ENCODE measurements at places on chromosomes 6 and 20. TPM values are rescaled to one million over a fixed set of nuclear protein-coding genes. Genes with fewer than 3 reads are reported as not detected.

- DNase-seq, result no peak
These were observed 180.7 kb downstream of the CLVS2 start for GRCh38 chr6:123176706-123177105.

DNA sequence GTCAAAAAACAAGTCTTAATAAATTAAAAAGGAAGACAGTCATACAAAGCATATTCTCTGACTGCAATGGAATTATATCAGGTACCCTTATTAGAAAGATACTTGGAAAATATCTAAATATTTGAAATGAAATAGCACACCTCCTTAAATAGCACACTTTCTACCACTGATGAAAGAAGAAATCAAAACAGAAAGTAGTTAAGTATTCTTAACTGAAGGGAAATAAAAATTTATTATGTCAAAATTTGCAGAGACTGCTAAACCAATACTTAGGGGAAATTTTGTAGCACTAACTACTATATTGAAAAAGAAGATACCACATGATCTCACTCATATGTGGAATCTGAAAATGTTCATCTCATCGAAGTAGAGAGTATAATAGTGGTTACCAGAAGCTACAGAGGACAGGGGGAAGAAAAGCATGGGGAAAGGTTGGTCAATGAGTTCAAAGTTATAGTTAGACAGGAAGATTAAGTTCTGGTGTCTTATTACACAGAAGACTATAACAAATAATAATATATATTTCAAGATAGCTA, 112.2 kb downstream of the ASCC3 start:
- no peak for DNase-seq

Gene CST9
- total RNA-seq, result not detected

GRCh38 chr6:156396791-156397418, 380.3 kb upstream of the ARID1B start:
- no peak for DNase-seq

DNA sequence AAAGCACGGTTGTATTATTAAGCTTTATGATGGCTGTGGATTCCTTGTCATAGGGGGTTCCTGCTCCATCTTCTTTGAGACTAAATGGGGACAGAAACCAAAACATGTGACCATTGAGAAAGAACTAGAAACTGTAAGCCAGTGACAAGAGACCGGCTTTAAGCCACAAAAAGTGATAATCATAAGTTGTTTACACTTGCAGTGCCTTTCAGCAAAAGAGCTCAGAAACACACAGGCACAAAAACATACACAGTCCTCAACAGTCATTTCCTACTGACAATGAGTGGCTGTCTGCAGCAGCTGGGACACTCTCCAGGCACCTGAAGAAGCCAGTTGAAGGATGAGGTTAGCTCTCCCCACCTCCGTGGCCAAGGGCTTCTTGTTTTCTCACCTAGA, 20.0 kb upstream of the UBE2J1 start:
- DNase-seq, result no peak

DNA sequence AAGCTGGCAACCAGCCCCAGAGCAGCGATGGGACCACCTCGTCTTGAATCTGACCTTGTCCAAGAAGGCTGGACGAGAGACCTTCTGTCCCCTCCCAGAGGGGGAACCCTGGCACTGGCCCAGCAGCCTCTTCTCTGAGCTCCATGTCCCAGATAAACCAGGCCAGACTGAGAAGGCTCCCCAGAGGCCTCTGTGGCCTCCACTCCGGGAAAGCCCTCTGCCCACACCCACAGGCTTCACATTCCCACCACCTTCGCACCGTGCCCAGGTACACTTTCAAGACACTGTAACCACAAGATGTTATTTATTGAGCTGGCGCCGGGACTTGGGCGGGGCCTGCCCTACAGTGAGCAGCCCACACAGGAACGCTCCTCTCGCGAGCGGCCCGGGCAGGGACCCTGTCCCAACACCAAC, 33.2 kb downstream of the ADA start:
- peak; percentile 41 for DNase-seq

Gene CYP39A1
- not detected for total RNA-seq

Gene EFCAB8
- total RNA-seq, result 0.81 TPM

Gene FAM83D
- 1.4 TPM for total RNA-seq

DNA sequence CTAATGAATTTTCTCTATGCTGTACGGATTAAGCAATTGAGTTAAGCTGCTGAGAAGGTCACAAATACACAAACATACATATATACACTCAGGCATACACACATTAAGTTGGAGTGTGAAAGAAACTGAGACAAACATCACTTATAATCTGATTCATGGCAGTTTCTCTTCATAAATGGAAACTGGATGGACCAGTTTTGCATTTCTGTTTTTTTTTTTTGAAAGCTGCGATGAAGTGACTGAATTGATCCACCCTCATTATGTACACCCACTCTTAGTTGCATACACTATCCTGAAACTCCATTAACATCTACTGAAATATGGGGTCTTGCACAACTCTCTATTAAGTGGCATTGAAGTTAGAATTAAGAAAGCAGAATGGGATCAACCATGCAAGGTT, 32.9 kb upstream of the TENT5A start:
- no peak for DNase-seq

DNA sequence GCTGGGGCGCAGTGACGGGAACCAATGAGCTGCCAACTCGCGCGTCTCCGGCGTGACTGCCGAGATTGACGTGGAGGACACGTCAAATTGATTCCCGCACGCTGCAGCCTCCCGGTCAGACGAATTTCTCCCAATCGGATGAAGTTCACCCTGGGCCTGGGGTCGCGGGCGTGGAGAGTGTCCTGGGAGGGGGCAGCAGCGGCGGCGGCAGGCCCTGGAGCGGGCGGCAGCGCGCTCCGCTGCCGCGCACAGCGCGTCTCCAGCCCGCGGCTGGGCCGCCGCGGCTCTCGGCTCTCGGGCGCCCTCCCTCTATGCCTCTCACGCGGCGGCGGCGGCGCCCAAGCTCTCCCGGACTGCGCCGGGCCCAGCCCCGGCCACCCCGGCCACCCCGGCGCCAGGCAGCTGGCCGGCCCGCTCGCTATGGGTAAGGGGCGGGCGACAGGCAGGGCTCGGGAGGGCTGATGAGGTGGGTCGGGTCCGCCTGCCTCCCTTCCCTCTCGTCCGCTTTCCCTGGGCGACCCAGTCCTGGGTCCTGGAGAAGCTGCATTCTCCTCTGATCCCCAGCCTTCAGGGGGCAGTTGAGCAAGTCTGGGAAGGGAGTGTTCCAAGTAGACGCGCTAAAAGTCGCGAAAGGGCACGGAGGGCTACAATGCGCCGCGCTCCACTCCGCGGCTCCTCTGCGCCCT, at the start of gene PAX1:
Gene PAX1, plus strand, starts transcription at position 90 of the 686 bp plus-strand sequence. Its CDS starts 49 bp downstream, at position 139.
- no peak for DNase-seq

DNA sequence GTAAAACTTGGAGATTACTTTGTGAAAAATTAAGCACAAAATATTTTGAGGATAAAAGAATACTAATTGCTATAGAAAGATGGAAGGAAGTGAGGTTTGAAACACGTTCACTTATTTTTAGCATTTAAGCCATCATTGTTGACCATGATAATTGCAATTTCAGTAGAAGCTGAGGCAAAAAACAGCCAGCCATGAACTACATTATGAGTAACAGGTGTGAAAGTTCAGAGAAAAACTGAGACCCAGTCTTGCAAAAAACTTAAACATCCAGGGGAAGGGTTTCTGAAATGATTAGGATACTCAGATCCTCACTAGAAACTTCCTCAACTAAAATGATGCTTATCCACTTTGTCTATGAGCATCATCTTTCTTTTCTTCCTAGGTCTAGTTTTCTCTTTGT, 619.4 kb downstream of the PHF3 start:
- no peak for DNase-seq

GRCh38 chr20:37895166-37895565, 7.8 kb upstream of the VSTM2L start:
- DNase-seq, result no peak

DNA sequence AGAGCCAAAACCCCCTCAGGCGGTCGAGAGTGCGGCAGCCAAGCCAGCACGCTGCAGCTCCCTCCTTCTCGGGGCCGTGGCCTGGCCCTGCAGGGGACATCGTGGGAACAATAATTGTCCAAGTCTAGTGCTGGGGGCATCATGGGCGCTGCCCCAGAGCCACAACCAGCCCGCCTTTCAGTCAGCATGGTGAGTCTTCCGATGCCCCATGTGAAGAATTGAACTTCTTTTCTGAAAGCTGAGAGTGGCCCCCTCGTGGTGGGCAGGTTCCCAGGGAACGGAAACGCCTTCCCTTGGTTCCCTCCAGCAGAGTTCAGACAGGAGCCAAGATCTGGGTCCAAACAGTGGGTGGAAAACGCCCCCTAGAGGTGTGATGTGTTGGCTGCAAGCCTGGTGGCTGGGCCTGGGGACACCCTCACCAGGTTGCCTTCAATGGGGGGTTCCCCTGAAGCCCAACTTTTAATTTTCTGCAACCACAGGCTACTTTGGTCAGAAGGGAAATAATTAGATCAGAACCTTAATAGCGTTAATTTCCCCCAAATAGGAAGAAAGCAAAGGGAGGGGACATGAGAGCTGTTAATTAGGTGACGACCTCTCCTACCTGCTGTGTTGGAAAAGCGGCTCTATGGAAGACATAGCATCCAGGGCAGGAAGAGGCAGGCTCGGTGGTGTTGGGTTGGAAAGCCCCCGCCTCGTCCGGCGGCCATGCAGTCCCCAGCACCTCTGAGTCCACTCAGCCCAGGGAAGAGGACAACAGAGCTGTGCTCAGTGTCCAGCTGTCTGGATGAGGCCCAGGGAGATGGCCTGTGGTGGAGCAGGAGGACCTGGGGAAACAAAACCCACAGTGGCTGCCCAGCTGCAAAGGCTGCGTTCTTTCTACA, 4.7 kb upstream of the MRGBP start:
- DNase-seq, result no peak

GRCh38 chr6:20952699-20953474, 418.6 kb downstream of the CDKAL1 start:
- no peak for DNase-seq

DNA sequence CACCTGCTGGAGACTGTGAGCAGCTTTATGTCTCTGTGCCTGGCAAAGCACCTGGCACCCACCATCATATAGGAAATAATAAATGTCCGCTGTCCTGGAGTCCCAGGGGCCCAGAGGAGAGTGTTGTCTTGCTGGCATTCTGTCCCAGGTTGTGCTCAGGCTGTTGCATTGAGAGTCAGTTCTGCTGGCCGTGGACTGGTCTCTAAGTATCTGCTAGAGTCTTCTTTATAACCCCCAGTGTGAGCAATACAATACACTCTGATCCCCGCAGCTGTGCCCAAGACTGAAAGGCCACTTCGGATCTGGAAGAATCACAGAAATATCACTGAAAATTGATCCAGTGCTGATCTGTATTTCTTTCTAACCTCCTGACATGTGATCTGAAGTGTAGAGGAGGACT, 38.3 kb upstream of the HINT3 start:
- DNase-seq, result no peak

- no peak for DNase-seq
These were observed 37.4 kb upstream of the SIRT5 start for GRCh38 chr6:13536796-13537526.

Gene BANF2
- not detected for total RNA-seq

GRCh38 chr6:16380220-16380809, 141.9 kb downstream of the GMPR start:
- no peak for DNase-seq

- no peak for DNase-seq
These were observed 44.5 kb downstream of the UST start for GRCh38 chr6:148791372-148791771.

Gene SLC32A1
- not detected for total RNA-seq

DNA sequence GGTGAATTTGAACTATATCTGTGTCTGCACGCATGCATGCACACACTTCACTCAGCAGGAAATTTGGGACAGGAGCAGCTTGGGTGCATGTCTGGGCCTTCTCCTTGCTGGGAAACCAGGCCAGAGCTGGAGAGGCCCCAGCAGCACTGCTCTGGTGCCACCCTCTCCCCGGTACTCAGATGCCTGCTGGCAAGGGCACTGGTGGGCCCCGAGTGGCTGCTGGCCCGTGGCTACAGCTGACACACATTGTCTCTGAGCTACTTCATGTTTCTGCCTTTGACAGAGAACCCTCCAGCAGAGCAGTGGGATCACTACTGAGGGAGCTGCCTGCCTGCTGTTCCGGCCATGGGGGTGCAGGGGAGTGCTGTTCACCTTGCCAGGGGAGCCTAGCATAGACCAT, 37.5 kb downstream of the DLGAP4 start:
- no peak for DNase-seq

DNA sequence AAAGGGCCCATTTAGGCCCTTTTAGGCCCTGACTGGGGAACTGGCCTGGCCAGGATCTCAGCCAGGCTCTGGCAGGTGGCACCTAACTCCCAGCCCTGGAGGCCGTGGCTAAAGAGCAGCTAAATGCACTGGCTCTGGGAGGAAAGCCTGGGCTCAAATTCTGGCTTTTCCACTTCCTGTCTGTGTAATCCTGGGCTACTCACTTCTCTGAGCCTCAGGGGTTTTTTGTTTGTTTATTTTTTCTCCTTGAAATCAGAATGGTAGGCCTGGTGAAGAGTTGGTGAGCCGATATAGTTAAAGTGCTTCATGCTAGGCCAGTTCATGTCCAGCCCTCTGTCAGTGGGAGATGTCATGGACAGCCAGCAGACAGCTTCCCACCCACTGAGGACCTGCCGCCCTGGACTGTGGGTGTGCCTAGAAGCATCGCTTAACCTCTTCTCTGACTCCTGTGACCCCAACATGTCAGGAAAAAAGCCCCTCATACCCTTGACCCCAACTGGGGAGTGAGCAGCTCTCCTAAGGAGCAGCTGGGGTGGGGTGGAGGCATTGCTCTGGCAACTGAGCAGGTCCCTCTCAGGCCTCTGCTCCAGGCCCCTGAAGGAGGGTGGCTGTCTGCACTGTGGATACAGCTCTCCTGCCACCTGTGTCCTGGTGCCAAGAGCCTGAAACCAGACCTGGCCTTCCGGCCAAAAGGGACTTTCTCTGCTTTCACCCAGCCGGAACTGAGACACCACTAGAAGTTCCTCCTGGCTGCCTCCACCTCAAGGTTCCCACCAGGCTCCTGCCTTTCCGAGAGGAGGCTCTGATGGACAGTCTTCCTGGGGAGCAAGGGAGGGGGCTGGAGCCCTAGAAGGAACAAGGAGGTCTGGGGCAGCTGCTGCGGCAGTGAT, 57.2 kb upstream of the MYL9 start:
- DNase-seq, result no peak

Gene PACSIN1
- total RNA-seq, result 0.57 TPM

DNA sequence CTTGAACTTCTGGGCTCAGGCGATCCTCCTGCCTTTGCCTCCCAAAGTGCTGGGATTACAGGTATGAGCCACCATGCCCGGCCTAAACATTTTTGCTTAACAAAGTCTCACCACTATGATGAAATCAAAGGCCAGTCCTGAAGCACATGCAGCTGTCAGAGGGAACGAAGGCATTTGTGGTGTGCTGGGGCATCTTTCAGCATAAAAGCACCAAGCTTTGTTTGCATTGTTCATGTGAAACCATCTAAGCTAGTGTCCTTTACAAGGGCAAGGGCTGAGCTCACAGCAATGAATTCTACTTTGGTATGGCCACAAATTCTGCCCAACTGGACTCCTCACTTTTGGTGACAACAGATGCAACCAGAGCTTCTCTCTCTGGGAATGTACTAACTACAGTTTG, 66.8 kb downstream of the ZFP64 start:
- DNase-seq, result no peak

Gene PDSS2
- 12.0 TPM for total RNA-seq

Gene ACTL10
- total RNA-seq, result 1.2 TPM

GRCh38 chr6:35569011-35569461, 56.3 kb upstream of the TULP1 start:
- no peak for DNase-seq
